ENCODE measurements at places on chromosomes 6 and 20. TPM values are rescaled to one million over a fixed set of nuclear protein-coding genes. Genes with fewer than 3 reads are reported as not detected.

The CST5 gene
- total RNA-seq, result not detected

The MUCL3 gene
- not detected for total RNA-seq

The CENPB gene
- total RNA-seq, result 44.8 TPM

The CDKAL1 gene
- 10.3 TPM for total RNA-seq

The VPS52 gene
- 102 TPM for total RNA-seq

The SLC22A7 gene
- total RNA-seq, result not detected

The CNBD2 gene
- 9.1 TPM for total RNA-seq

The CARMIL1 gene
- total RNA-seq, result 81.3 TPM

The CTAGE9 gene
- total RNA-seq, result not detected

The SLPI gene
- total RNA-seq, result 22.8 TPM

The TXLNB gene
- 0.54 TPM for total RNA-seq

The GSTA2 gene
- 15.7 TPM for total RNA-seq

The TSBP1 gene
- total RNA-seq, result not detected

The DNAH8 gene
- total RNA-seq, result 0.83 TPM

The RAB23 gene
- 4.8 TPM for total RNA-seq

The F13A1 gene
- total RNA-seq, result 13.0 TPM

The TPBG gene
- 14.5 TPM for total RNA-seq

The IRF4 gene
- total RNA-seq, result 0.47 TPM

The SFT2D1 gene
- 28.7 TPM for total RNA-seq

The SEL1L2 gene
- not detected for total RNA-seq

The TMEM244 gene
- not detected for total RNA-seq

The DSP gene
- total RNA-seq, result 56.9 TPM

The CDH4 gene
- total RNA-seq, result not detected

The SUMO4 gene
- 5.1 TPM for total RNA-seq

The PRSS16 gene
- total RNA-seq, result 29.4 TPM

The GCLC gene
- 113 TPM for total RNA-seq

The GTPBP2 gene
- 82.3 TPM for total RNA-seq

The SPEF1 gene
- total RNA-seq, result not detected

The DBNDD2 gene
- 75.2 TPM for total RNA-seq

The SCGN gene
- total RNA-seq, result 7.6 TPM

The CGA gene
- not detected for total RNA-seq

The LHFPL5 gene
- total RNA-seq, result not detected

The HSPA12B gene
- 4.3 TPM for total RNA-seq

The BCAS1 gene
- 58.1 TPM for total RNA-seq

The NKX2-4 gene
- total RNA-seq, result not detected

The SIRPG gene
- total RNA-seq, result 1.8 TPM

The SDHAF4 gene
- 19.1 TPM for total RNA-seq

The CDH26 gene
- total RNA-seq, result 2.5 TPM

The PAK5 gene
- not detected for total RNA-seq

The TRMT11 gene
- total RNA-seq, result 36.6 TPM

The MYCT1 gene
- total RNA-seq, result 5.0 TPM

The NKAIN2 gene
- total RNA-seq, result not detected

The SLA2 gene
- 5.0 TPM for total RNA-seq

The KCNB1 gene
- 0.35 TPM for total RNA-seq

The MOG gene
- total RNA-seq, result not detected

The DEFB132 gene
- not detected for total RNA-seq

The STK4 gene
- total RNA-seq, result 57.6 TPM

The PBOV1 gene
- not detected for total RNA-seq

The SF3B5 gene
- total RNA-seq, result 114 TPM

The PFDN4 gene
- total RNA-seq, result 23.3 TPM

The PI16 gene
- not detected for total RNA-seq
